Femur (tissue), 1 donor: ENCODE measurements at places on chromosomes 2 and 18.

DNA sequence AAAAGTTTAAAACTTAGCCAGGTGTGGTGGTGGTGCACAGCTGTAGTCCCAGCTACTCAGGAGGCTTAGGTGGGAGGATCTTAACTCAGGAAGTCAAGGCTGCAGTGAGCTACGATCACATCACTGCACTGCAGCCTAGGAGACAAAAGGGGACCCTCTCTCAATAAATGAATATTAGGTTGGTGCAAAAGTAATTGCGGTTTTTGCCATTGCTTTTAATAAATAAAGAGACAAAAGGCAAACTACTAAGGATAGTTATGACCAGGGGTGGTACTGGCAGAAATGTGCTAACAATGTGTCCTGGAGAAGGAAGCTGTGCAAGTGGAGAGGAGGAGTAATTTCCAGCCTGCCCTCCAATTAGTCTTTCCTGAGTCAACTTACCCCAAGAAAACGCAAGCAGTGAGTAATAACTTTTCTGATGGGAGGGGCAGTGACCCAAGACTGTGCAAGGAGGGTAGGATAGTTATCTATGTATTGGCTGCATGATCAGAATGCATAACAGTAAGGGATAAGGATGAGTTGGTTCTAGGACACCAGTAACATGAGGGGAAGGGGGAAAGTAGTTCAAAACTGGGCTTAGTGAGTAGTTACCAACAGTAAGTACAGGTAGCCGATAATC, 1.5 kb downstream of the EXOC6B start:
- no peak for DNase-seq

DNA sequence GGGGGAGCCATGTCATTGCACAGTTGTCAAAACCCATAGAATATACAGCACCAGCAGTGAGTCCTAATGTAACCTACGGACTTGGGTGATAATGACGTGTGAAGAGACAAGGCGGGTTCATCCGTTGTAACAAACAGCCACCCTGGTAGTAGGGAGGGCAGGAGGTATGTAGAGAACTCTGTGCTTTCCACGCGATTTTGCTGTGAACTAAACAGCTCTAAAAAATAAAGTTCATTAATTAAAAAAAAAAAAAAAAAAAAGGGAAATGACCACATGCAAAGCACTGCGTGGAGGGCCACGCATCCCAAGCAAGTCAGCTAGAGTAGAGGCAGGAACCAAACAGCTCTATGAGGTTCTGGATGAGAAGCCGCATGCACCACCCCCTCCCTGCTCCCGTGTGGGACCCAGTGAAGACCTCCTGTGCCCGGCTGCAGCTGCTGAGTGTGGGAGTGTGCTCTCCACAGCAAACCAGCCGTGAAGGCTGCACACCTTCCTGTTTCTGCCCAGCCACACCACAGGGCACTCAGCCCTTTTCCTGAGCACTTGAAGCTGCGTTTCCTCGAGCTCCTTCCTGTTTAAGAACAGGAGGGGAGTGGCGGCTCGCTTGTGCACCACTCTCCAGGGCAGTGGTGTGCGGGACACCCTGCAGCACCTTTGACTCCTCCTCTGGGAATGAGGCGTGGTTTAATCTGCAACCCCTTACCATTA, 65.6 kb downstream of the ODC1 start:
- DNase-seq = peak; percentile 52

GRCh38 chr2:109322111-109322510, 193.1 kb downstream of the SH3RF3 start:
- peak; percentile 86 for DNase-seq

DNA sequence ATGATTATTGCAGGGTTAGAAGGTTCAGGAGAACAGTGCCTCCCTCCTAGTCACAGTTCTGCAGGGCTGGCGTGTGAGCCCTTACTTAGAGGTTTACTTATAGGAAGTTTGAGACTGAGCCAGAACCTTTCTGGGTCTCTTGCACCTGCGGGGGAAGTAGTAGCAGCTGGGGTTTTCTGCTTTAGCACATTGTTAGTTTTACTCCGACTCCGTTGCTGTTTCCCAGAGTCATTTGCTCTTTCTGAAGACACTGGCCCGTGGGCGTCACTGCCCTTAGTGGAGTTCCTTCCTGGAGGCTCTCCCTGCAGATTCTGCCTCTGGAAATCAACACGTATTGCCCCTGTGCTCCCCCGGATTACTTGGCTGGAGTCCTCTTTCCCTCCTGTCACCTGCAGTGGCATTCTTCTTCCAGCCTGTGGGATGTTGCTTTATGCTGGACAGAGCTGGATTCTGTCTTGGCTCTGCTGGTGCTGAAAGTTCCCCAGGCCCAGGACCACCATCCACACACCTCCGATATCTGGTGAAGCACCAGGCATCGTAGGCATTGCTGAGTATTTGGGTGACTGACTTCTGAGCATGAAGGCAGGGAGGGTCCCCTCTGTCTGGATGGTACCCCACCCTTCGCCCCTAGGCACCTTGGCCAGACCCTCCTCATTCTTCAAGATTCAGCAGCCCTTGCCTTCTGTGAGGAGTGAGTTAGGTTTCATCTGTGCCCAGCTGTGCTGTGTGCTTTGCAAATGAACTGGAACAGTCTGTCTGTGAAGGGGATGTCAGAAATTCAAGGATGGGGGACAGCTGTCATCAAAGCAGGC, 51.7 kb downstream of the AGAP1 start:
- DNase-seq = no peak

DNA sequence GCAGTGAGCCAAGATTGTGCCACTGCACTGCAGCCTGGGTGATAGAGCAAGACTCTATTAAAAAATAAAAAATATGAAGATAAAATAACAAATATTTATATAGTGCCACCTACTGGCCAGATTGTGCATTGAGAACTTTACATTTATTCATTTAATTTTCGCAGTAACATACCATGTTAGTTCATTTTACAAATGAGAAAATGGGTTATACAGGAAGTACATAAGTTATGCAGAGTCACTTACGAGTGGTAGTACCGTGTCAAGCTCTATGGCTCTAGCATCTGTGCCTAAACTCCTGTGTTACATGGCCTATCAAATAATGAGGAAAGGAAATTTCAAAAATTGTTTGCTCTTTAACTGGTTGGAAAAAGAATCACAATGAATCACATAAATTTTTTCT, 27.9 kb downstream of the RIF1 start:
- no peak for DNase-seq

- peak; percentile 78 for DNase-seq
Measured at GRCh38 chr2:172397148-172397834, 30.1 kb upstream of the ITGA6 start.

GRCh38 chr18:1416074-1416473, 511.4 kb downstream of the ADCYAP1 start:
- no peak for DNase-seq

GRCh38 chr2:138881126-138881525, 100.9 kb upstream of the NXPH2 start:
- no peak for DNase-seq

DNA sequence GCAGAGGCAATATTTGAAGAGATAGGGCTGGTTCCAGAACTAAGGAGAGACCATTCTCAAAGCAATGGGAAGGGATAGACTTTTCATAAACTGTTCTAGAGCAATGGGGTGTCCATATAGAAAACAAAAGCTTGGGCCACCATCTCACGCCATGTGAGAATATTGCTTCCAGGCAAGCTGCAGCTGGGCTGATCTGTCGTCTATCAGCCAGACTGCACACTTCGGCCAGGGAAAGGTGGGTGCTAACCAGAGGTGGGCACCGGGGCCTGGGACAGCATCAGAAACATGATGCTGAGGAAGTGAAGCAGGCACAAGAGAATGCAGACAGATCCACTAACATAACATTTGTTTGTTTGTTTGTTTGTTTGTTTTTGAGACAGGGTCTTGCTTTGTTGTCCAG, 43.7 kb downstream of the MYO7B start:
- DNase-seq = no peak

- no peak for DNase-seq
Measured at GRCh38 chr2:37181726-37182684, 6.5 kb downstream of the SULT6B1 start.

GRCh38 chr2:224520064-224520463, 65.1 kb downstream of the CUL3 start:
- DNase-seq = no peak

DNA sequence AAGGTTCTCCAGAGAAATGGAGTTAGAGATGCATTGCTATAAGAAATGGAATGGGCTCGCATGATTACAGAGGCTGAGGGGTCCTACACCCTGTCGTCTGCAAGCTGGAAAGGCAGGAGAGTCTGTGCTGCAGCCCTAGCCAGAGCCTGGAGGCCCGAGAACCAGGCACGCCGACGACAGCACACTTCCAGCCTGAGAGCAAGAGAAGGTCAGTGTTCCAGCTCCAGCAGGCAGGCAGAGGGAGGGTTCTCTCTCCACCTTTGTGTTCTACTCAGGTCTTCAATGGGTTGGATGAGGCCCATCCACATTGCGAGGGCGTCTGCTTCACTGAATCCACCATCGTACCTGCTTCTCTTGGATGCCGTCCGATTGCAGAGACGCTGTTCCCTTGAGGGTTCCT, 177.6 kb upstream of the HDAC4 start:
- DNase-seq = no peak

GRCh38 chr2:214481204-214481603, 70.3 kb downstream of the VWC2L start:
- DNase-seq = no peak

DNA sequence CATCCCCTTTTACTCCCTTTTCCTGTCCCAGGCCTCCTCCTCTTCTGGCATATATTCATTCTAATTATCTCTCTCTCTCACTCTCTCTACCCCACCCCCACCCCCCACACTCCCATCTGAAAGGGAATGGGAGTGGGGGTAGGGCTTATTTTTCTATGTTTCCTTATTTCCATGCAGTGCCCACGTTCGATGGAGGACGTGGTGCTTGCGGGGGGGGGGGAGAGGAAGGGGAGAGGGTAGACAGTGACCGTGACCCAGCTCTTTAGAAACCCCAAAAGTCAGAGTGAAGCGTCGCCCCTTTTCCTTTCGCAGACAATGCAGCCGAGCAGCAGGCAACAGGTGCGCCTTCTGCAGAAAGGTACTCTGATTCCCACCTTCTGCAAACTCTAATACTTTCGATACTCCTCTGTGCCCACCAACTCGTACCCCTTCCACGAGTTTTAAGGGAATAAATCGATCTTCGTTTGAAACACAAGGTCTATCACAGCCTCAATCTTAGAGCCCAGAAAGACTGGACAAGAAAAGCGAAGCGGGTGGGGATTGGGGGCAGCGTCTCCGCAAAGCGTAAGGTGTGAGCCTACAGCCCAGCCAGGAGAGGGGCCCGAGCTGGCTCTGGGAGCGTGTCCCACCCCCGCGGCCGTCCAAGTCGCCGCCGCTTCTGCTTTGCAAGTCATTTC, 891 bp upstream of the NR4A2 start:
- DNase-seq = no peak

DNA sequence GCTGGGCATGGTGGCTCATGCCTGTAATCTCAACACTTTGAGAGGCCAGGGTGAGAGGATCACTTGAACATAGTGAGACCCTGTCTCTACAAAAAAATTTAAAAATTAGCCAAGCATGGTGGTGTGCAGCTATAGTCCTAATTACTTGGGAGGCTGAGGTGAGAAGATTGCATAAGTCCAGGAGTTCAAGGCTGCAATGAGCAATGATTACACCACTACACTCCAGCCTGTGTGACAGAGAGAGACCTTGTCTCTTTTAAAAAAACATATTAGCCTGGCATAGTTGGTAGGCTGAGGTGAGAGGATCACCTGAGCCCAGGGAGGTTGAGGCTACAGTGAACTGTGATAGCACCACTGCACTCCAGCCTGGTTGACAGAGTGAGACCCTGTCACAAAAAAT, 13.7 kb downstream of the TRAPPC8 start:
- DNase-seq = no peak

- no peak for DNase-seq
Measured at GRCh38 chr2:29920631-29921559, 491 bp downstream of the ALK start.

- DNase-seq = no peak
Measured at GRCh38 chr18:74455386-74455785, 1.7 kb downstream of the DIPK1C start.

GRCh38 chr2:59770651-59771050, 782.8 kb downstream of the BCL11A start:
- no peak for DNase-seq

DNA sequence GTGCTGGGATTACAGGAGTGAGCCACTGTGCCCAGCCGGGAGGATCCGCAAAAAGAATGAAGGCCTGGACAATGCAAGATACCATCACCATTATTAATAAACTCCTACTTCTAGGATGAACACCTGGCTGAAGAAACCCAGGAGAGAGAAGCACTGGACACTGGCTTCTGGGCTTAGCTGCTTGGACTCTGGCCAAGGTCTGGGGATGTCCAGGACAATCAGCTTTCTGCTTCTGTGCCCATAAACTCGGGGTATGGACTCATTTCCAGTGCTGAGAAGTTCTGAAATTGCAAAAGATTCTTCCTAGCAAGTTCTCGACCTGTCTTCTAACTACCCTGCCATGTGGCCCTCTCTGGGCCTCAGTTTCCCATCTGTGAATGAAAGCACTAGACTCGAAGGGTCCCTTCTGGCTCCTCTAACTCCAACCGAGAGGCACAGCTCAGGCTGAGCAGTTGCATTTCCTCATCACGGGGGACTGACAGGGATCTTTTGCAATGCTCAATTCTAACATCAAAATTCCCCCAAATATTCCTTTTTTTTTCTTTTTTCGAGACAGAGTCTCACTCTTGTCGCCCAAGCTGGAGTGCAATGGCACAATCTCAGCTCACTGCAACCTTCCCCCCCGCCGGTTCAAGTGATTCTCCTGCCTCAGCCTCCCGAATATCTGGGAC, 2.4 kb upstream of the SH2D6 start:
- DNase-seq = no peak

GRCh38 chr2:241582806-241583205, 24.3 kb downstream of the BOK start:
- no peak for DNase-seq

DNA sequence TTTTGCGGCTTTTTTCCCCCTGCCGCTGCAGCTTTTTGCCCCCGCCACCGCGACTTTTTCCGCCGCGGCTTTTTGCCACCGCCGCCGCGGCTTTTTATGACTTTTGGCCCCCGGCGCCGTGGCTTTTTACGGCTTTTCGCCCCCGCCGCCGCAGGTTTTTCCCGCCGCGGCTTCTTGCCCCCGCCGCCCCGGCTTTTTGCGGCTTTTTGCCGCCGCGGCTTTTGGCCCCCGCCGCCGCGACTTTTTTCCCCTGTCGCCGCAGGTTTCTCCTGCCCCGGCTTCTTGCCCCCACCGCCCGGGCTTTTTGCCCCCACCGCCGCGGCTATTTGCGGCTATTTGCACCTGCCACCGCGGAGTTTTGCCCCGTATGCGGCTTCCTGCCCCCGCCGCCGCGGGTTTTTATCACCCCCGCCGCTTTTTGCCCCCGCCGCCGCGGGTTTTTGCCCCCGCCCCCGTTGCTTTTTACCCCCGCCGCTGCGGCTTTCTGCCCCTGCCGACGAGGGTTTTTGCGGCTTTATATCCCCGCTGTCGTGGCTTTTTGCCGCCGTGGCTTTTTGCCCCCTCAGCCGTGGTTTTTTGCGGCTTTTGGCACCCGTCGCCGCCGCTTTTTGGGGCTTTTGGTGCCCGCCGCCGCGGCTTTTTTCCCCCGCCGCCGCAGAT, 2750.9 kb downstream of the RPIA start:
- peak; percentile 19 for DNase-seq

GRCh38 chr2:201839727-201840126, 33.4 kb downstream of the CDK15 start:
- DNase-seq = no peak

- no peak for DNase-seq
Measured at GRCh38 chr2:163779970-163780597, 44.3 kb upstream of the FIGN start.
